ENCODE measurements at places on chromosomes 1 and 21.

DNA sequence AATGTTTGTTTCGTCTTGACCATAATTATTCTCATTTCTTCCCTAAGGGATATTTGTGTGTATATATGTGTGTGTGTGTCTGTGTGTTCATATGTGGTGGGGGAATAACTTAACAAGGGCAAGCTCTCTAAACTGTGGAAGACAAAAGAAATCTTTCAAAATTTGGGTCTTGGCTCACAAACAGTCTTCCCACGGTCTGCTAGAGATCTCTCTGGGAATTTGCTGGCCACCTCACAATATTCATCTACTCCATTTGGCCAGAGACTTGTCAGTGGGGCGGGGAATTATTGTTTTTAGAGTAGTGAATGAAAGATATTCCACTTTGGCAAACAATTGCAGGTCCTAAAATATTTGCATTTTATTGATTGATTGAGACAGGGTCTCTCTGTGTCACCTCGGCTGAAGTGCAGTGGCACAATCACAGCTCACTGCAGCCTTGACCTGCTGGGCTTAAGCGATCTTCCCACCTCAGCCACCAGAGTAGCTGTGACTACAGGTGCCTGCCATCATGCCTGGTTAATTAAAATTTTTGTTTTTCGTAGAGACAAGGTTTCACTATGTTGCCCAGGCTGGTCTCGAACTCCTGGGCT is 8.0 kb upstream of the EIF2B3 start:
- DNase-seq: no peak

DNA sequence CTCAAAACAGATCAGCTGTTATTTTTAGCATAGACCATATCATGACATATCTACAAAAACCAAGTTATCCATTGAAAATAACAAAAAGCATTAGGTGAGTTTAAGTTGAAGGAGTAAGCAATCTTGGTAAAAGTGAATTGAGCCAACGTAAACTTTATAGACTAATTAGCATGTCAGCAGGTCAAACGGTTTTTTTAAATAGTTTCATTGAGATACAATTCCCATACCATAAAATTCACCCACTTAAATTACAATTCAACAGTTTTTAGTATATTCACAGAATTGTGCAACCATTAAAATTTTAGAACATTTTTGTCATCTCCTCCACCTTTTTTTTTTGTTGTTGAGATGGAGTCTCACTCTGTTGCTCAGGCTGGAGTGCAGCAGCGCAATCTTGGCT is 92.1 kb downstream of the TGFBR3 start:
- no peak for DNase-seq

- no peak for DNase-seq
Observed at GRCh38 chr1:225709101-225709500, 56.2 kb upstream of the ENAH start.

- no peak for DNase-seq
Observed at GRCh38 chr1:216528816-216529215, 105.6 kb upstream of the USH2A start.

GRCh38 chr1:54246116-54246721 is 46.3 kb downstream of the MRPL37 start:
- no peak for DNase-seq
